Stimulated activated CD8-positive, alpha-beta memory T cell treated with anti-CD3 and anti-CD28 coated beads, Interleukin-4, amount 100 ng/mL, for 4 hours (primary cell): ENCODE measurements at places on chromosomes 7 and 10.

DNA sequence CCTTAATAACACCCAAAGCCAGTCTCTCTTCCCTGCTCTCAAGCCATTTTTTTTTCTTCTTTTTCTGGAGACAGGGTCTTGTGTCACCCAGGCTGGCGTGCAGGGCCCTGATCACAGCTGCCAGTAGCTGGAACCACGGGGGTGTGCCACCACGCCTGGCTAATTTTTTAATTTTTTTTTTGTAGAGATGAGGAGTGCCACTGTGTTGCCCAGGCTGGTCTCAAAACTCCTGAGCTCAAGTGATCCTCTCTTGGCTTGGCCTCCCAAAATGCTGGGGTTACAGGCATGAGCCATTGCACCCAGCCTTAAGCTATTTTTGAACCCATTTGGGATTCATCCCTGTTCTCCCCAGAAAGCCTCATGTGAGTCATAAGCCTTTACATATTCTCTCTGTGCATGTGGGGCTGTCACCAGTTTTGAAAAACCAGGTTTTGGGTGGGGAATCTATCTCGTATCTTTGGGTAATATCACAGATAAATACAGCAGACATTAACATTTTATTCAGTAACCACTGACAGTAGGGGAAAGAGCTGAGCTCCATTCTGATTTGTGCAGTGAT lies 15.5 kb downstream of the ZNF487 start:
- DNase-seq: no peak

DNA sequence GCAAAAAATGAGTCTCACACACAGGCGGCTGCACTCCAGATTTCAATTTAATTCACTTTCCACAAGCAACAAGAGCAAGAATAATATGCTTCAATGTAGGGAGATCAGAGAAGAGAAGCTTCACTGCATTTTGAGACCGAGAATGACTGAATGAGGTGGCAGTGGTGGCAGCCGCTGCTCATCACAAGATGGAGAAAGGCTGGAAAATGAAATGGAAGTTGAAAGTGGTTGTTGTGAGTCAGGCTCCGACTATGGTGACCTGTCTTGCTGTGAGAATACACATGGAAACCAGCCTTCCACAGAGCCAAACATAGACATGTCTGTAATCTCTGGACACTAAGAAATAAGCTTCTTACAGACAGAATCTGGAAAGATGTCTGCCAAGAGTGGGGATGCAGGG lies 499.6 kb upstream of the LRRN3 start:
- DNase-seq: no peak

DNA sequence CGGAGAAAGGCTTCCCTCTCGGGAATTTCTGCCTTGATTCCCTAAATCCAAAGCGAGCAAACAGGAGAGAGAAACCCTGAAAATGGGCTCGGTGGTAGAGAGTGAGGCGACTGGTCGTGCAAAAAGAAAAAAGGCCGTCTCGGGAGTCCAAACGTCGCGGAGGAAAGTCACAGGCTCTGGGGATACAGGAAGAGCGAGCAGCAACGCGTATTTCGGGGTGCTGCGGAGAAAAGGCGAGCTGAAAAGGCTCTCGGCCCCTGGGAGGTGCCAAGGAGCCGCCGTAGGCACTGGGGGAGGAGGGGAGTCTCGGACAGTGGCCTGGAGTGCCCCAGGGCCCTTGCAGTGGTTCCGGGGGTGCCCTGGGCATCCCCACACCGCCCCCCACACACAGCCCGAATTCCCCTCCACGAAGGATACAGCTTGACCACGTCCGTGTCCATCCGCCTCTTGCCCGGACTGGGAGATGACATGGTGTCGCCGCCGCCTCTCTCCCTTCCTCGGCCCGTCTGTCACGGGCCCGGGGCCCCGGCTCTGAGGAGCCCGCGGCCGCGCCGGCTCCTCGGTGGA lies 591 bp downstream of the UBE2H start:
- no peak for DNase-seq

GRCh38 chr7:14828053-14828452 lies 74.5 kb downstream of the DGKB start:
- DNase-seq: no peak

DNA sequence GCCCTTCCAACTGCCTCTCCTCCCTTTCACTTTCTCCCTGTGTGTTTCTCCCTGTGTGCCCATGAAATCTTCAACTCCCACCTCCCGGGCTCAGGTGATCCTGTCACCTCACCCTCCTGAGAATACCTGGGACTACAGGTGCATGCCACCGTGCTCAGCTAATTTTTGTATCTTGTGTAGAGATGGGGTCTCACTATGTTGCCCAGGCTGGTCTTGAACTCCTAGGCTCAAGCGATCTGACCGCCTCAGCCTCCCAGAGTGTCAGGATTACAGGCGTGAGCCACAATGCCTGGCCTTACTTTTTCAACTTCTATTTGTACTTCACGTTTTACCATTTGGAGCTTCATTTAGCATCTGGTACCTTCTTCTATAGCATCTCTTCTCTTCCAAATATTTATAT lies 24.9 kb downstream of the ST8SIA6 start:
- no peak for DNase-seq

DNA sequence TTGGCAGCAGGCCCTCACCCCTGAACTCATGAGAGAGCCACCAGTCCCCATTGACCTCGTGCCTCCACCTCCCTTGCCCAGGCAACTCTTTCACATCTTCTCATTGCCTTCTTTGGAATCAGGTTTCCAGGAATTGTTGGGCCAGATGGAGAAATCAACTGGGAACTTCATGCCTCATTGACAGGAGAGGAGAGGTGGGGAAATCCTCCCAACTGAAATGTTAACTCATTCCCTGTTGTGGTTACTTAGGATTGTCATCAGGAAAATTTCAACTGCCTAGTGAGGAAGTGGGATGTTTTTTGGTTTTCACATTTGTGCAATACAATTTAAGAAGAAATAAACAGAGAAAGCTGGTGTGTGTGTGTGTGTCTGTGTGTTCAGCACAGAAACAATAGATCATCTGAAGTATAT lies 106.6 kb upstream of the INHBA start:
- DNase-seq: no peak

DNA sequence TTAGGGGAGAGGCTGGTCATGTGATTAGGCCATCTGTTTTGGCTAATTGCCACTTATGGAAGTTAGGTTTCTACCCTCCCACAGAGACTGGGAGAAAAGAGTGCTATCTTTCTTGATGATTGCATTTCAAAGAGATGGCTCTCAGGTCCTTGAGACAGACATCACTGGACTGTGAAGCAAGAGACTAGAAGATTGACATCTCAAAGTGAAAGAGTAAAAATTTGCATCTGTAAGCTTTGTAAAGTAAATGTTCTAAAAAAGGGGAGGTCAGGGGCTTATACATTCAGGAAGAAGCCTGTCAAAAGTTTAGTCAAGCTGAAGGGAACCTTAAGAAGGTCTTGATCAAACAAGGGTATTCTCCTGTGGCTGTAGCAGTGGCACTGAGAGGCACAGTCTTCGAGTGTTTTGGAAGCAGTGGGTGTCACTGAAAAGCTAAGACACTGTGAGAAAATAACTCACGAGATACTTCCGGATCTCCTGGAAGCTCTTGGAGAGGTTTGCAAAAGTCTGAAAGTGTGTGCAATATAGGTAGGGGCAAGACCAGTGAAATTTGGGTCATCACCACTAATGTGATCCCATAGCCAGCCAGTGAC lies 342.1 kb downstream of the PHF14 start:
- no peak for DNase-seq

DNA sequence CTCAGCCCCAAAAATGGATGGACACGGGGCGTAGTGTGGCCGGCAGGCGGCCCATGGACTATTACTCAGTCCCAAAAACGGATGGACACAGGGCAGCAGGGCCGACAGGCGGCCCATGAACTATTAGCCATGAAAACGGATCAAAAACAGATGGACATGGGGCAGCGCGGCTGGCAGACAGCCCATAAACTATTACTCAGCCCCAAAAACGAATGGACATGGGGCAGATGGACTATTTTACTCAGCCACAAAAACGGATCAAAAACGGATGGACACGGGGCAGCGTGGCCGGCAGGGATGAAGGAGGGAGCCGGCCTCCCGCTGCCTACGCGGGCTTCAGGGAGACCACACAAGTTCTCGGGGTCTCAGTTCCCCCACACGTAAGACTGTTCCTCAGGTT lies 32.9 kb downstream of the GPER1 start:
- DNase-seq: no peak

GRCh38 chr7:118747473-118747872 lies 523.0 kb downstream of the ANKRD7 start:
- DNase-seq: no peak

GRCh38 chr10:1156616-1156886 lies 100.4 kb downstream of the WDR37 start:
- no peak for DNase-seq

DNA sequence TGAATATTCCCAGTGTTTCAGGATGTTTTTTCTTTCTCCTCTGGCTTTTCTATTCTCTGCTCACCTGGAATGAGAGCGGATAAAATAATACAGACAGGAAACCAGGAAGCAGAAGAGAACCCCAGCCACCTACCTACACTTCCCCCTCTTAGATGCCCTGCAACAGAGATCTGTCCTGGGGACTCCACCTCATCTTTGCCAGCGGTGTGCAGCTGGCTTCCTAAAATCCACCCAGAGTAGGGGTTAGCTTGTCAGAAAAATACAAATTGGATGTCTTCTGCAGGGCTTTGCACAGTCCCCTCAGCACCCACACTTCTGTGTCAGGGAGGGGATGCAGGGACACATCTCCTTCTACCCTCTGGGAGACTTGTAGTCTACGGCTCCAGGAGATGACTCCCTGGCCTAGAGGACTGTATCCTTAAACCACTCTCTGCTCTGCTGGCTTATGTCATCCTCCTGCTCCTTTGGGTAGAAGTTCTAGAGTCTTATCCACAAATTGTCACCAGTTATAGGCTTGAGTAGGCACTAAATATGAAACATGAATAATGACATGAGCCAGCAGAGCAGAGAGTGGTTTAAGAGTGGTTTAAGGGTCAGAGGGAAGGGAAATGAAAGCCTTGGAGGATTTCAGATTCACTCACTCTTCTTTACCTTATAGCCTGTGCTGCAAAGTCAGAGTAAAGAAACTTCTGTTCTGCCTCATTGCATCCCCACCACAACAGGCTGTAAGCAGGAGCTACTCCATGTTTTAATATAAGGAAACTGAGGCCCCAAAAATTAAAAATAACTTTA lies 749.4 kb downstream of the AUTS2 start:
- DNase-seq: no peak

DNA sequence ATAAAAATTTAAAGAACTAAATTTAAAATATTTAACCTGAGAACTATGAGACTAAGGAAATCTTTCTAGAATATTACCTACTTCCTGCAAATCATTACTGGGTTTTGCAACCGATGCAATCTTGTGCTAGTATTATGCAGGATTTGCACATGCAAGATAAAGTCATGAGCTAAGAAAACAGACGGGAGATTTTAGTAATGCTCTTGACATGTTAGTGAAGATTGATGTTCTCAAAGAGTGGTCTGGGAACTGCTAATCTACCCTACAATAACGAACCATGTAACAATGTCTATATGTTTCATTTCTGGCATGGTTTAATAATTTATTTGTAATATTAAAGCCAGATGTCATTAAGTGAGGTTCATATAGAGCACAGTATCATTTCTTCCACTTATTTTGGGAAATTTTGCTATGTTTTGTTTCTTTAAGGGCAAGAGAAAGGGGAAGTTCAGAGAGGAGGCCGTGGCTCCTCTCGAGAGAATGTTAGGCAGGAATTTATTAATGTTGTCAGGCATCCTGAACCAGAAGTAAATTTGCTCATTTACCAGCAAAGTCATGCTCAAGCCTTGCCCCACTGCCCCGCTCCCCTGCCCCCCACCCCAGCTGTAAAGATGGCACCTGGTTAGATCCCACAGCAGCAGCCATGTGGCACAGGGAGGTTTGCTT lies 22.8 kb downstream of the LRRC17 start:
- DNase-seq: no peak

DNA sequence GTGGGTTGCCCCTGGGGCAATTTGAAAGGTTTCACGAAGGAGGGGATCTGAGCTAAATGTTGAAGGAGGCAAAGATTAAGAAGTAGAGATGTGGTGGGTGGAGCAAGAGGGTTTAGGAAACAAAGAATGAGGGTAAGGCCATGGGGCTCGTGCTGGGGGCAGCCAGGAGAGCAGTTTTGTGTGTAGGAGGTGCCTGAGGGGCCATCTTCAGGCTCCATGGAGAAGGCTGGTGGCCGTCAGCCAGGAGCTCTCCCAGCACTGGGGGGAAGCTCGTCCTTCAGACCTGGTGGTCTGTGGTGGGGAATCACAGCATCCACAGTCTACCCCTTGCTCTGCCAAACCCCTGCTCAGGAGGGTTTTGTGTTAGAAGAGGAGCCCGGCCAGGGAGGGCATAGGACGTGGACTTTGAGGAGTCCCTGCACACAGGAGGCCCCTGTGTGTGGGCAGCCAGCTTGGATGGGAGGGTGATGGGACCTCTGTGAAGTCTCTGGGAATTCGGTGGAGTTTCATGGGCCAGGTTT lies 11.8 kb upstream of the CXCL12 start:
- DNase-seq: no peak

DNA sequence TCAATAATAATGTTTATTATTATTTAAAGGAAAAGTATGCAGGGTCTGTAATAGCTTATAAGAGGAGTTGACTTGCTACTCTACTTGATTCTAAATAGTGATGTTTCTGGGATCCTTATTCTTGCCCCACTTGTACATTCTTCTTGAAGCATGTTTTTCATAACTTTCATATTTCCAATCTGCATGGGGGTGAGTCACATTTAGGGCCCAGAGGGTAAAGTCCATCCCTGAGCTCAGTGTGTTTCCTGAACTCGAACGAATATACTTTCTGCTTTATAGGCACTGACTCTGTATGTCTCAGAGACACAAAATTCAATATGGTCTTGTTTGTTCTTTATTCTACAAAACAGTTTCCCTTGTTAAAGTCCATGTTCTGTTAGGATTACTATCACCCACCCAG lies 61.0 kb upstream of the SMIM30 start:
- no peak for DNase-seq

GRCh38 chr10:101967713-101968112 lies 88.3 kb downstream of the ARMH3 start:
- no peak for DNase-seq

DNA sequence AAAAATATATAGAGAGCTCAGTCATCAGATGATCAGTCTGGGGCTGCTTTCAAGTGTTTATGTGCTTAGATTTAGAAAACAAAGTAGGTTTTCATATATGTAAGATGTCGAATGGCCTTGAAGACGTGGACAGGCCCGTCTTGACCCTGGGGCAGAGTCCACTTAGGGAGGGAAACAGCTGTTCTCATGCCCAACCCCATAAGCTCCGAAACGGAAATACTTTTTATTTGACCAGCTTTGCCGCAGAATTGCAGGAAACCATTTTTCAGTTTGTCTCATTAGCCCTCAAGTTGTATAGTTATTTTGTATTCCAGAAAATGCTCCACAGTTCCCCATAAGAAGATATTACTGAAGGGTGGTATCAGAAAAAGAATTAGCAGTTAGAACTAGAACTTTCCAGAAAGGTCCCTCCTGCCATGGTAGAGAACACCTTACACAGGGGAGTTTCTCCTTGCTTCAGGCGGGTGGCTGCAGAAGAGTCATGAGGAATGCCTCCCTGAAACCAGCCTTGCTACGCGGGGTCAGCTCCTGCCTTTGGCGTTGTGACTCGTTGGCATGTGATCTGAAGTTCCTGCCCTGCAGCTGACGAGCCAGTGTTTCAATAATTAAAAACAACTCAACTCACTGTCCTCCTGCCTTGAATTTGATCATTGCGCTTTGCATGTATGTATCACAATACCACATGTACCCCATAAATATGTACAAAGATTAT lies 192.7 kb downstream of the CELF2 start:
- DNase-seq: no peak

- DNase-seq: no peak
These were observed 4.1 kb downstream of the IMPDH1 start for GRCh38 chr7:128405471-128406313.
